T-cell (primary cell): ENCODE measurements at places on chromosomes 6 and 20. TPM values are rescaled to one million over a fixed set of nuclear protein-coding genes. Genes with fewer than 3 reads are reported as not detected.

The STMND1 gene
- total RNA-seq, result not detected

The RBM24 gene
- not detected for total RNA-seq

The NKAIN2 gene
- not detected for total RNA-seq

The PDYN gene
- not detected for total RNA-seq

The PSORS1C1 gene
- total RNA-seq, result not detected

The SLA2 gene
- total RNA-seq, result 26.2 TPM
